Dorsolateral prefrontal cortex (tissue), 122 donors: ENCODE measurements at places on chromosomes 1 and 21.

GRCh38 chr1:177476676-177477075 is 305.9 kb downstream of the BRINP2 start:
- DNase-seq: no peak

- no peak for DNase-seq
Measured at GRCh38 chr1:43451701-43452532, 1.8 kb downstream of the HYI start.

DNA sequence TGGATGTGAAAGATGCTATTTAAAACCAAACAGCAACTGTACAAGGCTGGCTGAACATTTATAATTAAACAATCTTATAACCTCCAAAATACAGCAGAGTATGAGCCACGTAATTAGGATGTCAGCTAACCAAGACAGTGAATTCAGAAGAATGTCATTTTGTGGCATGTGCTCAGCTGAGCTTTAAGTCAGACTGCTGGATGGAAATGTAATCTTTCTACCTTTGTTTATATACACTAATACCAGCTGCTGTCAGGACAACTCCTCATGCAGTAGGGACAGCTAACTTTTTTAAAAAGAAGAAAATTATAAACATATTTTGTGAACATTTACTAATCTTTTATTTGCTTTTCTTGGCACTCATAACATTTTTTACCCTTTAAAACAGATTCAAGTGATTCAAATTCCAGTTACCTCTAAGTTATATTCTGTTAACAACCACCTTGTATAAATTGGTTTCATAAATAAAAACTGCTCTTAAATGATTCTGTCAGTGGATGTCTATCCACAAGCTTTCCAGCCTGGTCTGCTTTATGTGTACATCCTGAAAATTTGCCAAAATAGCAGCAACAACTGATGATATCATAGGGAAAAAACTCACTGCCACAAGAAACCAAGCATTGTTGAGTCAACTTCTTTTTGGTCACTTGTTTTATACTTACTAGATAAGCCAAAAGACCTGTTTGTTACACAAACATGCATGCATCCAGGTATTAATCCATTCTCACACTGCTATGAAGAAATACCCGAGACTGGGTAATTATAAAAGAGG is 36.1 kb downstream of the DPH5 start:
- DNase-seq: no peak

DNA sequence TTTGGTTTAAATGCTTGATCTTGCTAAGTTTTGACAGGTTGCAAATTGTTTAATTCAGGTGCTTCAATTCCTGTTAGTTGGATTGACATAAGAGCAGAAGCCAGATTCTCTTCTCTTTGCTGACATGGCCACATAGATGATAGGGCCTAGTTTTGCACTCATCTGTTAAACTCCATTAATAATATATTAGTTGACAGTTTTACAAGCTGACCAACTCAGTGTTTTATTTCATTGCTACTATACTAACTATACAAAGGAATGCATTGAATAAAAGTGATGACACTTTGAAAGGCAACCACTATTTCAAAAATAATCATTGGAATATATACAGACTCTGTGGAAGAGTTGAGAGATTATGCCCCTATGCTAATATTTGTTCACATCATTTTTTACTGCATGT is 255.6 kb upstream of the DPYD start:
- DNase-seq: no peak

DNA sequence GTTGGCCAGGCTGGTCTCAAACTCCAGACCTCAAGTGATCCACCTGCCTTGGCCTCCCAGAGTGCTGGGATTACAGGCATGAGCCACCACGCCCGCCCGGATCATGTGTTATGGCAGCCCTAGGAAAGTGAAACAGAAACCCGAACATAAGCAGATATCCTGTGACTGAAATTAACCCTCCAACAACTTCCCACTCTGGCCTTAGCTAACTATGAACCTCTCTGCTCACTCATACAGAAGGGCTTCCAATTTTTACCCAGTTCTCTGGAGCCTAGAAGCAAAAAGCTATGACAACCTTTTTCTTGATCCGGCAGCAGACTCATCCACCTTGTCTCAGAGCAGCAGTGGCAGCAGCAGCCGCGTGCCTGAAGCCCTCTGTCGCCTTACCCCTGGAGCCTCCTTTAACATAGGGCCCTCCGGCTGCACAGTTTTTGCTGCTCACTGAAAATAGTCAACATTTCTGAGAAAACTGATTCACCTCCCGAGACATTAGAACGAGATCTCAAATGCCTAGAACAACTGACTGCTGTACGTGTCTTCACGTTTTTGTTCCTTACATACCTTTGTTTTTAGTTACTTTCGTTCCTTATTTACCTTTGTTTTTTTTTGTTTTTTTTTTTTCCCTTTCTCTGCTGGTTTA is 9.3 kb downstream of the CBR1 start:
- no peak for DNase-seq

DNA sequence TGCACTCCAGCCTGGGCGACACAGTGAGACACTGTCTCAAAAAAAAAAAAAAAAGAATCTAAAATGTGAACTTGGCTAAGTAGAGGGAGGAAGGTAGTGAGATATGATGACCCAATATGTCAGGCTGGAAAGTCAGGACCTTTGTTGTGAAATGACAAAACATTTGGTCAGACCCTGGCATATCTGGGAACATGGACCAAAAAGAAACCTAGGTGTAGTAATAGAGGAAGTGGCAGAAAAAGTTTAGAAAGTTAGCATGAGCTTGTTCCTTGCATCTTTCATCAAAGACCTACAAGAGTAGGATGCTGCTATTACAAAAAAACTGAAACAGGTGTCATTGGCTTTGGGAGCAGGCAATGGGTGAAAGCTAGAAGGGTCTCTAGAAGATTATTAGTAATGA is 7.3 kb upstream of the S100A3 start:
- no peak for DNase-seq

- DNase-seq: no peak
Measured at GRCh38 chr1:51851882-51852396, 26.6 kb downstream of the NRDC start.
